NCI-H82 (cell line): ENCODE measurements at places on chromosomes 11 and 22.
A peak's percentile ranks its signal among the peaks of the same experiment; 100 is the strongest.

DNA sequence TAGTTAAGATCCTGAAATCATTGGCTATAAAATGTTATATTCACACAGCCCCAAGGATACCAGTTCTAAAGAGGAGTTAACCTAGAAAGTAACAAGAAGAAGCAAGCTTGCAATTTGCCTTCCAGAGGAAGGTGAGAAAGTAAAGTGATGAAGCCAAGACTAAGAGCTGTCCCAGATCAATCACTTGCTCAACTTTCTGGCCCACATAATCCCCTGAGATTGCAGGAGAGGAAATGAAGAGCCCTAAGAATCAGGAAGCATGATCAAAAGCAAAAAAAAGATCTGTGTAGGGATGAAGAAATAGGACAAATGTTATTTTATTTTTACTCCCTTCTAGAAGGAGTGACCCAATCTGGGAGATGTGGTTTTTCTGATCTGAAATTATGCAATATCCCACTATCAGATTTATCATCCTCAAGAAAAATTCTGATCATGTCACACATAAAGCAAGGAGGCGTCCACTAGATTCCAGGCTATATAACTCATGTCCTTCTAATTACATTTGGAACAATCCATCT lies 180.3 kb upstream of the GUCY1A2 start:
- no peak for DNase-seq

DNA sequence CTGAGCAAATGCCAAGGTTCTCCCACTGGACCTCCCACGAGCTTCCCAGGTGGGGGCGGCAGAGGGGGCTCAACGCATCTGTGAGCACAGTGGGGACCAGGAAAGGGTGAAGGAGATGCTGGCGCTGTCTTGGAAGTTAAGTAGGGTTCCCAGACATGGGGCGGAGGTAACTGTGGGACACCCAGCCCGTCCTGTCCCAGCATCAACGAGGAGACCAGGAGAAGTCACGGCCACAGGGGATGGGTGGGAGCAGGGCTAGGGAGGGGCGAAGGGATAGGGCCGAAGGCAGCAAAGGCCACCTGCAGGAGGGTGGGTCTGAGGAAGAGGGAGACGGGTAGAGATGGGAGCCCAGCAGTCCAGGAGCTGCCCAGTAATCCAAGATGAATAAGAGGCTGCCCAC lies 70.4 kb downstream of the PHF21B start:
- no peak for DNase-seq

DNA sequence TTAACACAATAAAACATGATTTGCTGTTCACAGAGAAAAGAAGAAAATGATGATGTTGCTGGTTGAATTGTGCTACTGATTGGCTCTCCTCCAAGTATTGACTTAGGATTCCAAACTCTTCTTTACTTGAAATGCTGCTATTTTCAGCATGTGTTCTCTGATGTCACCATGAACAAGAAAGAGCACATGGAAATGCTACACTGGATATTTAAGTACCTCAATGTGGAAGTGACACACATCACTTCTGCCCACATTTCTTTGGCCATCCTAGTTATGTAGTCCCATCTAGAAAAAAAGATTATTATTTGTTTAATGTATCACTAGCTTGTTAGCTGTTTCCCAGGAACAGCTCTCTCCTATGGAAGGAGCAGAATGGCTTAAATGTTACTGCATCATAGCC lies 27.2 kb downstream of the OR52B2 start:
- DNase-seq: no peak

GRCh38 chr11:62400281-62400680 lies 18.6 kb upstream of the SCGB1A1 start:
- no peak for DNase-seq

DNA sequence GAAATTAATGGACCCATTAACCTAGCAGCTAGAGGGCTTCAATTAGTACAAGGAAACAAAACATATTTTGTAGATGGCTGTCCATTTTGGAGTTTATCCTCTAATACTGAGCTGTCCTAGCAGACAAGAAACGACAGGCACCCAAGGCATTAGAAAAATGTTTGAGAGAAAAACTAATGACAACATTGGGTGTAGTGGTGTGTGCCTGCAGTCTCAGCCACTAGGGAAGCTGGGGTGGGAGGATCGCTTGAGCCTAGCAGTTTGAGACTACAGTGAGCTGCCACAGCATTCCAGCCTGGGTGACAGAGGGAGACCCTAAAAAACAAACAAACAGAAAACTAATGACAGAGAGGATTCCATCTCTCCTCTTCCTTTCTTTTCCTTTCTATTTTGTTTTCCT lies 1.5 kb downstream of the A4GALT start:
- no peak for DNase-seq

DNA sequence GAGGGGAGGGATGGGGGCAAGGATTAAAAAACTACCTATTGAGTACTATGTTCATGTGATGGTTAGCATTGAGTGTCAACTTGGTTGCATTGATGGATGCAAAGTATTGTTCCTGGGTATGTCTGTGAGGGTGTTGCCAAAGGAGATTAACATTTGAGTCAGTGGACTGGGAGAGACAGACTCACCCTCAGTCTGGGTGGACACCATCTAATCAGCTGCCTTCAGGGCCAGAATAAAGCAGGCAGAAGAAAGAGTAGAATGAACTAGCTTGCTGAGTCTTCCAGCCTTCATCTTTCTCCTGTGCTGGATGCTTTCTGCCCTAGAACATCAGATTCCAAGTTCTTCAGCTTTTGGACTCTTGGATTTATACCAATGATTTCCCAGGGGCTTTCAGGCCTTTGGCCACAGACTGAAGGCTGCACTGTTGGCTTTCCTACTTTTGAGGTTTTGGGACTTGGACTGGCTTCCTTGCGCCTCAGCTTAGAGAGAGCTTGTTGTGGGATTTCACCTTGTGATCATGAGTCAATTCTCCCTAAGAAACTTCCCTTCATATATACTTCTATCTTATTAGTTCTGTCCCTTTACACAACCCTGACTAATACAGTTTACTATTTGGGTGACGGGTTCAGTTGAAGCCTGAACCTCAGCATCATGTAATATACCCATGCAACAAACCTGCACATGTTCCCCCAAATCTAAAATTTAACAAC lies 70.2 kb downstream of the MTNR1B start:
- no peak for DNase-seq

- DNase-seq: no peak
Observed at GRCh38 chr11:102006835-102007566, 40.2 kb upstream of the CFAP300 start.

DNA sequence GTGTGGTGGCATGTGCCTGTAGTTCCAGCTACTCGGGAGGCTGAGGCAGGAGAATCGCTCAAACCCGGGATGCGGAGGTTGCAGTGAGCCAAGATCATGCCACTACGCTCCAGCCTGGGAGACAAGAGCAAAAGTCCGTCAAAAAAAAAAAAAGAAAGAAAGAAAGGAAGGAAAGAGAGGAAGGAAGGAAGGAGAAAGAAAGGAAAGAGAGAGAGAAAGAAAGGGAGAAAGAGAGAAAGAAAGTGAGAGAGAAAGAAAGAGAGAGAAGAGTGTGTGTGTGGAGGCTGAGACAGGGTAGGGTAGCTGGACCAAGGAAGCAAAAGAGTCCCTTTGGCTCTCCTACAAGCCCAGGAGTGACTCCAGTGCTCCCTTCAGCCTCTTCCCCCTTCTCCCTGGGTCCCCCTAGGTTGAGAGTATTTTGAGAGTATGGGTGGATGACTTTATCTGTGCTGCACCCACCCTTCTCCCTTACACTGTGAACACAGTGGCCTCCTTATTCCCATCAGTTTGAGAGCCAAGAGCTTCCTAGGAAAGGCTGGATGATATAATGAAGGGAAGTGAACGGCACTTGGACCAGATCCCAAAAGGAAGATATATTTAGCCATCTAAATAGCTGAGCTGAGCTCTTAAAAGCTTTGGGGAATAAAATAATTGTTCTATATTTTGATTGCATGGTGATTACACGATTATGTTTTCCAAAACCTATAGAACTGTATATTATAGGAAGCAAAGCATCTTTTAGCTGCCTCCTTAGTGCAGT lies 9.5 kb upstream of the DENND5A start:
- no peak for DNase-seq

GRCh38 chr11:69537126-69537525 lies 55.7 kb downstream of the LINC01488 start:
- no peak for DNase-seq

GRCh38 chr11:78465169-78465942 lies 47.7 kb upstream of the GAB2 start:
- DNase-seq: no peak

DNA sequence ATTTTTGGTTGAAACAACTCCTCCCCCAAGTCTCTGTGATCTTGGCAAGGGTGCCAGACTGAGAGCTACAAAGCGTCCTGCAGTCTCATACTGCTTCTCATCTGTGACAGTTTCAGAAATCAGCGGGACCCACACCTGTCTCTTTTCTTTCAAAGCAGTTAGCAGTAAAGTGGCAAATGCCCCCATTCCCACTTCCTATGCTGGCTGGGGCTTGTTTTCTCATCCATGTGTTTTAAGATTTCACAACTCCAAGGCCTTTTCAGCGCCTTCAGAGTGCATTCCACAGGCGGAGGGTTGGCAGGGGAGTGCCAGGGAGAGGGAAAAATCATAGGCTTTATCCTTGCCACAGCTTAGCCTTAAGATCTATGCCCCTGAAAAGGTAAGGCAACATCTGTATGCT lies 493.5 kb downstream of the OPCML start:
- DNase-seq: no peak

DNA sequence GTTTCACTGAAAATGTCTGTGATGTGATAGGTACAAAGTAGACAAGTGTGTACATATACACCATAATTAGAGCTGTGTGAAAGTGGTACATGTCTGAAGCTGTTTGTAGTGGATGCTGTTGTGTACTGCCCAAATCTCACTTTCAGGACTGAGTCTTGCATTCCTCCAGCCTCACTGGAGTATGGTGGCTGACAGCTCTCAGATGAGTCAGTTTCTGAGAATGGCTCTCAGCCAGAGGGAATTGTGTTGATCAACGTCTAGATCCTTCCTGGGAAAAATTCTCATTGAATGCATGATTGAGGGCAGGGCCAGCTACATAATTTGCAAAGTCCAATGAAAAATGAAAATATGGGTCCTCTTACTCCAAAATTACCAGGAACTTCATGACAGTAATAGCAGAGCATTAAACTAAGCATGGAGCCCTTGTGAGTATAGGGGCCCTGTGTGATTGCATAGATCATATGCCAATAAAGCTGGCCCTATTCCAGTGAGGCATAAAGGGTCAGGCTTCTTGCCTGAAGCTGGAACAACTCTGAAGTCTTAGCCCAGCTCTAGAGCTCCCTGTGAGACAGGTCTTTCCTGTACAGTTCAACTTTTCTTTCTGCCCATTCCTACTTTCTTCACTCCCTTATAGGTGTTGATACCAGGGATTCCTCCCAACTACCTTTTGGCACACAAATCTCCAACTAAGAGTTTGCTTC lies 10.8 kb upstream of the CYP2R1 start:
- no peak for DNase-seq

DNA sequence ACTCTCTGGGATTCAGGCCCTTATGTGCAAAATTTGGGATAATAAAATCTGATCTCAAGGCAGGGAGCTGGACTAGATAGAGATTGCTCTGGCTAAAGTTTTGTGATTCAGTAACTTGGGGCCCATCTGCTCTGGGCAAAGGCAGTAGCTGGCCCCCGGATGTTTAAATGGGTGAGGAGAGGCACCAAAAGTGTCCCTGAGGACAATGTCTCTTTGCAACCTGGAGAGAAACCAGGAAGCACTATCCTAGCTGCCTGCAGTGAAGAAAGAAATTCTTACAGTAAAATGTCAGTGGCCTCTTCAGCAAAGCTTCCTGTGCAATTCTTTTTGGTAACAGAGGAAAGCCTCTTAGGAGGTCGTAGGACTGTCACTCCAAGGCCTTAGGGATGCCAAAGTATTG lies 54.6 kb upstream of the BARX2 start:
- DNase-seq: no peak

DNA sequence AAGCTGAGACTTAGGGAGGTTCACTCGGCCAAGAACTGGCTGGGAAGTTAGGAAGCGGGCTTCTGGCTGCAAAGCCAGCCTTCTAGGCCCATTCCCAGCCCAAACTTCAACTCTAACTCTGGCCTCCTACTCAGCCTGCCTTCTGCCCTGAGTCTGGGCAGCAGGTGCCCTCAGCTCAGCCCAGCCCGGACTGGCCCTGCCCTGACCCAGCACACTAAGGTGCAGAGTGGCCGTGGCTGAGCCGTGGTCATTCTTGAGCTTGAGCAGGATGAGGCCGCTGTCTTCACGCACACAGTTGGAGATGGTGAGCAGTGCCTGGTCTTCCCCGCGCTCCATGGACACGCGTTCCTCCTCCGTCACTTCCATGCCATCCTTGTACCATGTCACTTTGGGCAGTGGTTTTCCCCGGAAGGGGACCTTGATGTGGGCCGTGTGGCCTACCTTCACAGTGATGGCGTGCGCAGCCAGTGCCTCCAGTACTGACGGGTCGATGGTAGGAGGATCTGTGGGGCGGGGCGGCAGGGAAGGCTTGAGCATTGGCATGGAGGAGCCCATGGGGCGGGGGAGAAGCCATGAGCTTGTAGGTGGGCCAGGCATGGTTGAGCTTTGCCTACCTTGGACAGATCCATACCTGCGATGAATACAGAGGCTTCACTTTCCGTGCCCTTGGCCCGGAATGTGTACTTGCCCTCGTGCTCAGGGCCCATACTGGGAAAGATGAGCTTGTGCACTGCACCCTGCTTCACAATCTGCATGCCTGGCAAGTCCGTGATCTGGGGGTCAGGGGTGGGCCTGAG lies 12.1 kb downstream of the IGSF22 start:
- no peak for DNase-seq

DNA sequence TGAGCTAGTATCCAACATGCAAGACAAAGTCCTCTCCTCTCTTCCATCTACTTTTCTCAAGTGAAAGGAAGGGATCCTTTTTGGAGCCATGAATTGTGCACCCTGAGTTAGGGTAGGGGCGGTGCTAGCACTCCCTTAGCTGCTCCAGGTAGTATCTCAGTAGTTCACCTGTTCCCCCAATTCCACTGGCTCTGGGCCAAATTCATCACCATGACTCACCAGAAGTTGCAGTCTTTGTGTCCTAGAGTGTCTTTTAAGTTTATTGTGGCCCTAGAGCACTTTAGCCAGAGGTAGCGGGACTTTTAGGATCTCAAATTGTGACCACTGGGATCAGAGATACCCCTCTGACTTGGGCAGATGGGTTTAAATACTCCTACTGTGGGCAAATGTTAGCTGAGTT lies 398.6 kb upstream of the ANO5 start:
- no peak for DNase-seq

- DNase-seq: peak; percentile 64
Observed at GRCh38 chr22:25696763-25697162, 45.2 kb upstream of the MYO18B start.

DNA sequence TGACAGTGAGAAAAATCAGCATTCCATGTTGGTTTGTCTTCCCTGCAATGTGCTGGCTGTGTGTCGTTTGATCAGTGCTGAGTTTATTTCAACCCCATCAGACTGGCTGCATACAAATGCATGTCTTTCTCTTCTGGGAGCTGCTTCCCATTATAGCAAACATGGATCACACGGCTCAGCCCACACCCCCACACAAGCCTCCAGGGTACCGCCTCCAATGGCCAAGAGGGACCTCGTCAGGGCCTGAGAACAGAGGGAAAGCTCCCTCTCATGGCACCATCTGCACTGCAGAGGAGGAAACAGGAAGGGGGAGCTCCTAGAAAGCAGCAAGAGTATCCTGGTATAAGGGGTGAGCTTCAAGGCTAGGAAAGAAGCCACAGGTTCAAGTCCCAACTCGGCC lies 214.2 kb downstream of the LARGE1 start:
- DNase-seq: no peak
